Aorta (tissue), 5 donors: ENCODE measurements at places on chromosomes 11 and 22. TPM values are rescaled to one million over a fixed set of nuclear protein-coding genes. Genes with fewer than 3 reads are reported as not detected.

The PDGFD gene
- 66.5 TPM for polyA plus RNA-seq

The FAU gene
- polyA plus RNA-seq, result 1,172 TPM

The SYNGR1 gene
- 10.9 TPM for polyA plus RNA-seq

The FOXRED1 gene
- 9.6 TPM for polyA plus RNA-seq

The LMO1 gene
- not detected for polyA plus RNA-seq

DNA sequence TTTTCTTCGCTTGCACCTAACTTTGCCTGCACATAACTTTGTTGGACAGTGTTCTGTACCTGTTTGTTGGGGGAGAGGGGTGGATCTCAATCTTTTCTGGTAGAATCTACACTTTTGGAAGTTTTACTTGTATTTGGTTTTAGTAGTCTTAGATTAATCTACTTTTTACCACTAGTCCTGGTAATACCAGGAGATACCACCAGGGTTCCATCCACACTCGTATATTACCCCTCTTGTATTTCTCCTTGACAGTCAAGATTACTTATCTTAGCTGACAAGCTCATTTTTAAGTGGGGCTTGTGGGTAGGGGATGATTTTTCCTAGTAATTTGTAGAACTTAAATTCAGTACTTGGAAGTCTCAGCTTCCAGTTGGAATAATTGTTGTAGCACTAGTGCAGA is 37.3 kb upstream of the TECTA start:
- H3K36me3 ChIP-seq, result peaks cover 1% of the 10 kb centered on the region
- no peak overlapping the region for H3K4me3 ChIP-seq
- no peak overlapping the region for H3K27ac ChIP-seq
- H3K27me3 ChIP-seq, result no peaks in the 10 kb centered on the region
- no peaks in the 10 kb centered on the region for H3K4me1 ChIP-seq

- H3K4me1 ChIP-seq, result no peaks in the 10 kb centered on the region
- H3K27me3 ChIP-seq, result no peaks in the 10 kb centered on the region
- peaks cover 11% of the 10 kb centered on the region for H3K36me3 ChIP-seq
Measured at GRCh38 chr11:130897262-130898182, 18.8 kb downstream of the SNX19 start.

GRCh38 chr11:35007277-35007676 is 90.9 kb downstream of the PDHX start:
- H3K27ac ChIP-seq, result no peak overlapping the region
- no peak overlapping the region for H3K4me3 ChIP-seq
- H3K27me3 ChIP-seq, result no peaks in the 10 kb centered on the region
- peaks cover 2% of the 10 kb centered on the region for H3K4me1 ChIP-seq
- no peak for DNase-seq
- H3K36me3 ChIP-seq, result no peaks in the 10 kb centered on the region

GRCh38 chr11:31414338-31414737 is 44.7 kb downstream of the DNAJC24 start:
- no peaks in the 10 kb centered on the region for H3K27me3 ChIP-seq
- DNase-seq, result no peak
- no peaks in the 10 kb centered on the region for H3K36me3 ChIP-seq
- H3K4me3 ChIP-seq, result no peak overlapping the region
- H3K27ac ChIP-seq, result no peak overlapping the region
- no peaks in the 10 kb centered on the region for H3K4me1 ChIP-seq

DNA sequence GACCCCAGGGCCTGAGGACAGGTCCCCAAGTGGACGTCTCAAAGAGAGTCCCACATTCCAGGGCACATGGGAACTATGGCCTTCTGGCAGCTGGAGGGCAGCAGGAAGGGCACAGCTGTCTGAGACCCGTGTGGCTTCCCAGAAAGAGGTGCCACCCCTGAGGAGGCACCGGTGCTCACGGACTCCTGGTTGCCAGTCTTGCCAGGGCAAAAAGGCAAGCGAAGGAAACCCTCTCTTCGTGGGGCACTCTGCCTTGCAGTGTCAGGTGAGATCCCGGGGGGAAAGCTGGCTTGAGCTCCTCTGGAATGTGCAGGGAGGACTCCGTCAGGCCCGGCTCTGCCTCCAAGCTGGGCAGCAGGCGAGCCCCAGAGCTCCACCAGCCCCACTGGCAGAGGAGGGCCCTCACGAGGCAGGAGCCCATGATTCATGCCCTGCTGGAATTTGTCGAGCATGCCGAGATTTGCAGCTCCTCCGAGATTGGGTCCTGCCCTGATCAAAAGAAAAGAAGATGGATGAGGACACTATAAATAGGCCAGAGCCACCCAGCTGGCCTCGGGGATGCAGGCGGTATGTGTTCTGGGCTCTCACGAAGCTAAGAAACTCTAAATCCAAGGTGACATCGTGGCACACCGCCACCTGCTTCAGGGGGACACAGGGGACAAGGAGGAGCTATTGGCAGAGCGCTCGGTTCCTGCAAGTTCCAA is 9.9 kb upstream of the CELSR1 start:
- H3K27me3 ChIP-seq, result no peaks in the 10 kb centered on the region
- H3K27ac ChIP-seq, result no peak overlapping the region
- H3K4me3 ChIP-seq, result no peak overlapping the region
- H3K4me1 ChIP-seq, result no peaks in the 10 kb centered on the region
- no peaks in the 10 kb centered on the region for H3K36me3 ChIP-seq

GRCh38 chr11:12239804-12240371 is 129.5 kb downstream of the MICAL2 start:
- no peak for DNase-seq
- H3K4me1 ChIP-seq, result no peaks in the 10 kb centered on the region
- peak overlapping the region; percentile 45 for H3K27ac ChIP-seq
- no peaks in the 10 kb centered on the region for H3K27me3 ChIP-seq
- no peak overlapping the region for H3K4me3 ChIP-seq
